Posterior cingulate gyrus (tissue), 11 donors: ENCODE measurements at places on chromosomes 4 and X.

DNA sequence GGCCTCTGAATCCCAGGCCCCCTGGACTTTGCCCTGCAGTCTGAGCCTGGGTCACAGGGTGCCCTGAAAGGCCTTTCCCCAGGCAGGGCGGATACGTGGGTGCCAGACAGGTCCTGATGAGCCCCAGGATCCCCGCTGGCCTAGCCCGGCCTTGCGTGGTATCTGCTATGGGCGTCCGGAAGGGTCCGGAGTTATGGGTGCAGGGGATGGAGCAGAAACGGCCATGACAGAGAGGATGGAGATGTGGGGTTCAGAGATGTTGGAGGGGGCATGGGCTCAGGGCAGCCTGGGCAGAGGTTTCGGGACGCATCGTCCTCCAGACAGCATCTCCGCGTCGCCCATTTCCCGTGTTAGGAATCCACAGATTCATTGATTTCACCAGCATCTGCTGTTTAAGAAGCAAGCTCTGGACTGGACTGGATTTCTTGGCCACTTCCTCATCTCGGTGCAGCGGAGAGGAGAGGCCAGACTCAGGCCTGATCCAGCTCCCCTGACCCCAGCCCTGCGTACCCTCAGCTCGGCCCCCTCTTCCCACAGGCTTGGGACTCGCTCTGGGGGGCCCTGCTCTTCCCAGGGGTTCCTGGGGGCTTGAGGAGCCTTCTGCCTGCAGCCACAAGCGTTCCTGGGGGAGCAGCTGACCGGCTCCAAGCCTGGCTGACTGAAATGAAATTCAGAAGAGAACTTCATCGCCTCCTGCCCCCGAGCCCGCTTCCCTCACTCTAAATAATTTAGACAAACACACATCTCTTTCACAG lies 86.9 kb upstream of the ADRA2C start:
- DNase-seq, result no peak

GRCh38 chr4:140662082-140662869 lies 93.5 kb upstream of the UCP1 start:
- DNase-seq, result no peak

DNA sequence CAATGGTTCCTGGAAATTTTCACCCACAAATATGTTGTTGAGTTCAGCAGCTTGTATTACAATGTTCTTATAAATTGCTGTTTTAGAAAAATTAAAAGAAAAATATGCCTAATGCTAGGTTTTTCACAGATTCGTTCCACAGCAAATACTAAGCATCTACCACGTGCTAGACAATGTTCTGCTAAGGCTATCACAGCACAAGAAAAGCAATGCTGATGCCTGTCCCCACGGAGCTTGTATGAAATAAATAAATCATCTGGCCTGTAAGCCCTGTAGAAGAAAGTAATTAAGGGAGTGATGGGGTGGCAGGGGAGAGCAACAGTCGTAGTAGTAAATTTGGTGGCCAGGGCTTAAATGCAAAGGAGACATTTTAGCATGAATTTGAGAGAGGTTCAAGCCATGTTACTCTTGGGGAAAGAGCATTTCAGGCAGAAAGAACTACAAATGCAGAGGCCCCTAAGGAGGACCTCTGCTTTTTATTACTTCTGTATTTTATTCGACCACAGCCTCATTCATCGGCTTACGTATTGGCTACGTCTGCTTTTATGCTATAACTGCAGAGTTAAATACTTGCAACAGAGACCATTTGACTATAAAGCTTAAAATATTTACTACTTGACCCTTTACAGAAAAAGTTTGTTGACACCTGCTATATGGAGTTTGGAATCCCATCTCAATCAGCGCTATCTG lies 36.3 kb downstream of the ARAP2 start:
- no peak for DNase-seq

GRCh38 chr4:110310795-110311194 lies 112.4 kb upstream of the ELOVL6 start:
- no peak for DNase-seq

GRCh38 chr4:25563071-25563564 lies 92.5 kb upstream of the SLC34A2 start:
- DNase-seq, result no peak

DNA sequence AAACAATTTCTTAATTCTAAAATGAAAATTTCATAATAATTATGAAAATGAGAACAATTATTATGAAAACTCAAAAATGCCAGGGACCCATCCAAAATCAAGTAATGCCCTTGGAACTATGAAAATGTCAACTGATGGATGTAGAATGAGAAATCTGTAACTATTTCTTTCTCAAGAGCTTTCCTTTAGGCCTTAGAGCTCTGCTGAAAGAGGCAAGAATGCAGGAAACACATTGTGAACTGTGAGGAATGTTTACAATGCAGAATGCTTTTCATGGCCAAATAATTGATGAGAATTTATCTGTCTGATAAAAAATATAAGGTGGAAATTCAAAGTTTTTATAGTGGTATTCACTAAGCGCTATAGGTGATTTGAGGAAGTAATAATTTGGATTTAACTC lies 207.1 kb upstream of the PCDH18 start:
- no peak for DNase-seq

DNA sequence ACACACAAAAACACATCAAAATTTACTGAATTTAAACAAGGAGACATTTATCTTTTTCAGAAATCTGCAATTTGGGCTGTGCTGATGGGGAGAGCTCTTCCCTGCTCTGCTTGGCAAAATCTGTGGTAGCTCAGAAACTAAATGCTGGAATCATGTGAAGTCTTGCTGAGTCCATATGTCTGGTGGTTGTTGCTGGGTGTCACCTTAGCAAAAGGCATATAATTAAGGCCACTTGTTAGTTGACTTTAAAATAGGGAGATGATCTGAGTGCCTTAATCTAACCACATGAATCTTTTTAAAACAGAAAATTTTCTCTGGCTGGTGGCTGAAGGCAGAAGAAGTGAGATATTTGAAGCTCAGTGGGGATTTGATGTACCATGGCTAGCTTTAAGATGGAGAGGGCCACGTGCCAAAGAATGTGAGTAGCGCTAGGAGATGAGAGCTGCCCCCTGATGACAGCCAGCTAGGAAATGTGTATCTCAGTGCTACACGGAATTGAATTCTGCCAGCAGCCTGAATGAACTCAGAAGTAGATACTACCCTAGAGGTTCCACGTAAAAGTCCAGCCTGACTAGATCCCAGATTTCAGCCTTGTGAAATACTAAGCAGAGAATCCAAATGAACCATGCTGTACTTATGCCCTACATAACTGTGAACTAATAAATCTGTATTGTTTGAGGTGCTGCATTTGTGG lies 7.6 kb upstream of the GUF1 start:
- DNase-seq, result no peak

GRCh38 chrX:38583181-38583580 lies 21.8 kb downstream of the TSPAN7 start:
- no peak for DNase-seq

- no peak for DNase-seq
These were observed 356.7 kb upstream of the RPS6KA3 start for GRCh38 chrX:20623448-20623847.

- no peak for DNase-seq
These were observed 281.2 kb upstream of the FAM241A start for GRCh38 chr4:111864066-111864465.

GRCh38 chr4:85862896-85863295 lies 387.9 kb downstream of the ARHGAP24 start:
- DNase-seq, result no peak

GRCh38 chr4:135508006-135508714 lies 1306.6 kb upstream of the PABPC4L start:
- no peak for DNase-seq

DNA sequence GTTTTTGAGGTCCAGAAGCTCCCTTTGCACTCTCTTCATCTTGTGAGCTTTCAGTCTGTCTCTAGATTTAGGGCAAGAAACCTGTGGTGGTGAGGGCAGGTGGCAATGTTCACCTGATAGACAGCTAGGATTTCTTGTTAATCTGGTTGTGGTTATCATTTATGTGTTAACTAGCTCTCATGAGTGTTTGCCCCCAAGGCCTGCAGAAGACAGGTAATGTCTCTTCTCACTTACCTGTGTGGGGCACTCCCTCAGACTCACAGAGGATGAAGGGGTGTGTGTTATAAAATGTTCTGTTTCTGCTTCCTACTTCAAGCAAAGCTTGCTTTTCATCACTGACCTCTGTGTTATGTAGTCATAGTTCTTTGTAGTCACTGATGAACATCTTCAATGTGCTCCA lies 17.8 kb downstream of the EGF start:
- no peak for DNase-seq

DNA sequence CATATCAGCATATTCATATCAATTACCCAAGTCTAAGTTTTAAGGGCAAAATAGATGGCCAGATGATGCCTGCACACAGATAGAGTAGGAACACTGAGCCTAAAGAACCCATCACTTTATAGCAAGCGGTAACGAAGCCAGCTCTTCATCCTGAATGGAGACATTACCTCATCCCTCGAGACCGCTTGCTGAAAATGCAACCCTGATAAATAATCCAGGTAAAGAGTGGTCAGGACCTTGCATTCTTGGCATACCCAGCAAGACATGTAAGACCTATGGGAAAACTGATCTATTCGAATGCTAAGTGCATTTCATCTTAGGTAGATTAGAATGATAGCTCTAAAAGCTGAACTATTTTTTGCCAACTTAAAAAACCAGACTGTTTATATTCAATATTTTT lies 25.3 kb downstream of the DCHS2 start:
- no peak for DNase-seq

- DNase-seq, result no peak
These were observed 99.9 kb upstream of the CPEB2 start for GRCh38 chr4:14902342-14902741.

DNA sequence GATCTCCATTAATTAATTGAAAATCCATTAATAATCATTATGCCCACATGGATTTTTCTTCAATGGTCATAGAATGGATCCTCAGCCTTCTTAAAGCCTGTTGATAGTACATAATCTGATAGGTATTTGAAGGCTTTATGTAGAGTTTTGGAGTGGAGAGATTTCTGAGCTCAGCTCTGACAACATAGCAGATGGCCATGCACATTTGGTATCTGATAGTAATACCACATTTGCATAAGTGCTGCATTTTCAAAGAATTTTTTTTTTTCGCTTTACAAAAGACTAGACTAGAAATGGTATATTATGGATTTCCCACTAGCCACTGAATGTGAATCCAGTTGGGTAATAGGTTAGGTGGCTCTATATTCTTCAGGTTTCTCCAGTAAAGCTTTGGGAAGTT lies 440.6 kb downstream of the FGF13 start:
- DNase-seq, result no peak
